Stimulated activated CD4-positive, alpha-beta T cell treated with anti-CD3 and anti-CD28 coated beads, Interleukin-2, amount 100 ng/mL, for 4 hours (primary cell): ENCODE measurements at places on chromosomes 16 and 17.

- no peak for DNase-seq
Observed at GRCh38 chr16:58127033-58127556, 2.1 kb downstream of the CFAP20 start.

DNA sequence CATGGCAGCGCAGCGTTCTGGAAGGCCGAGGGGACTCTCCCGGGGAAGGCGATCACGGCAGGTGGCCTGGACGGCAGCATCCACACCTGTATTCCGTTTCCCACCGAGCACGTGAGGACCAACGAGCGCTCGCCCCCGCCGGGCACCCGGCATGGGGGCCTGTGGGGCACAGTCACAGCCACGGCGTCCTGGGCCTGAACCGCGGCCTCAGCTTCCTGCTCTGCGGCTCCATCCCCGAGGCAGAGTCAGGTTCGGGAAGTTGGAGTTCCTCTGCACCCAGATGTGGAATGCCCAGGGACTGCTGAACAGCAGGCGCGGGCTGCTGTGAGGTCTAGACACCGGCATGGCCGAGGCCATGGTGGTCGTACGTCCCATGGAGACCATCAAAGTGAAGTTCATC is 1713.9 kb downstream of the TP53TG3F start:
- DNase-seq: no peak

DNA sequence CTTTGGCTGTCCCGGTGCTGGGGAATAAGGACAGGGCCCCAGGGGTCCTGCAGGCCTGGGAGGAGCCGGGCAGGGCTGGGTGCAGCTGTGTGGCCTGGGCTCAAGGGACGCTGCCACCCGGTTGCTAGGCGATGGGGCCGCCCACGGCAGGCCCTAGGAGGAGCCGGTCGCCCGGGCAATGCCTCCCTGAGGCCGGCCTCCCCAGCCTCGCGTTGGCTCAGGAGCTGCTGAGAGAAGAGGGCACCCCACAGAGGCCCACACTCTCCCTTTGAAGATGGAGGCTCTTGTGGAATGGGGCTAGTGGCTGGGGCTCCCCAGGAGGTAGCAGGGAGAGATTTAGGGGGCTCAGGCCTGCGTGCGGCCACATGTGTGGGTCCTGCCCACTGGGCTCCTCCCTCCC is at the start of gene CIBAR2:
Gene CIBAR2, minus strand, starts transcription at position 109 of the 400 bp plus-strand sequence. CDS start 120 bp downstream, outside the sequence.
- DNase-seq: no peak

GRCh38 chr16:23741675-23742303 is 13.0 kb upstream of the CHP2 start:
- DNase-seq: no peak

DNA sequence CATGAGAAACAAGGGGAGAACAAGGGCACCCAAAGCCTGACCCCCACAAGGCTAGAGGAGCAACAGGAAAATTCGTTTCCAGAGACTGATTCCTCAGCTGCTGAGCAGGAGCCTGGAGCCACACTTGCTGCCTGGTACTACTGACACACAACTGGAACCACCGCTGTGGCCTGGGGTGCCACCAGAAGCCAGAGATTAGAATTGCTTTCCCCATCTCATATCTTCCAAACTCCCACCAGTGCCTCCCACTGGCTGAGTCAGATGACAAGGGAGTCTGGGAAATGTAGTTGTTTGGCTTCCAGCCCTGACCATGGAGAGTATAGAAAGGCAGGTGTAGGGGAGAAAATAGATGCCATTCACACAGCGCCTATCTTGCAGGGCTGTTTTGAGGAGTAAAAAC is 4.1 kb upstream of the TMEM11 start:
- DNase-seq: no peak

- DNase-seq: no peak
Observed at GRCh38 chr17:33381201-33381600, 88.1 kb upstream of the ASIC2 start.

GRCh38 chr17:80146121-80147034 is 550 bp downstream of the EIF4A3 start:
- DNase-seq: no peak

- DNase-seq: no peak
Observed at GRCh38 chr16:74455213-74455612, 33.9 kb upstream of the CLEC18B start.

DNA sequence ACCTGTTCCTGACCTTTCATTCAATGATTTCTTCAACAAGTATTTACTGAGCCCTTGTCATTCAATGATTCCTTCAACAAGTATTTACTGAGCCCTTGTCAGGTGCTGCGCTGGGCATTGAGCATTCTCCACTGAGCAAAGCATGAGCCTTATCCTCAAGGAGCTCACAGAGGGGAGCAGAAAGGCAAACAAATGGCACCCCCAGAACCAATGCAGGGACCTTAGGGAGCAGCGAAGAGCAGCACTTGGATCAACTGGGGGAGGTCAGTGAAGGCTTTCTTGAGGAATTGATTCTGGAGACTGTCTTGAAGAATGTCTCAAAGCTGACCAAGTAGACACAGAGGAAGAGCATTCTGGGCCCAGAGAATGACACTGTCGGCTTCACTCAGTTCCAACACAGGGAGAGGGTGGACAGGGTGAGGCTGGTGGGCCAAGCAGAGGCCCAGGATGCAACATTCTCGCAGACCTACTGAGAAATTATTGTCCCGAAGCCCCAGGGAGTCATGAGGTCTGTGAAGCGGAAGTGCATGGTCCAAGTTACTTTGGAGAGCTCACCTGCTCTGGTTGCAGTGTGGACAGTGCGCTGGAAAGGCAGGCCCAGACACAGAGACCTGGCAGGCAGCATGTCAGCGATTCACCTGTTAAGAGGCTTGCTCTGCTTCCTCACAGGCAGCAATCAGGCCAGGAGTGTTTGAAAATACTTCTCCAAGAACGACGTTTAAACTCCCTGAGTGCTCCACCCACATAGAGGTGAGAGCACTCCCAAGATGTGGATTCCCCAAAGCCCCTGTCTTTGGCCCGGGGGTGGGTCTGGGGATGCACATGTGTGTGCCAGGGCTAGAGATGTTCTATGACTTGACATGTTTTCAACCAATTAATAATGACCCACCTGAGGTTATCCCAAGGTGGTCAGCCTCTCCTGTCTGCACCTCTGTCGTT is 3.2 kb upstream of the MPO start:
- no peak for DNase-seq

- no peak for DNase-seq
Observed at GRCh38 chr17:16516594-16517051, 24.6 kb upstream of the LRRC75A start.

DNA sequence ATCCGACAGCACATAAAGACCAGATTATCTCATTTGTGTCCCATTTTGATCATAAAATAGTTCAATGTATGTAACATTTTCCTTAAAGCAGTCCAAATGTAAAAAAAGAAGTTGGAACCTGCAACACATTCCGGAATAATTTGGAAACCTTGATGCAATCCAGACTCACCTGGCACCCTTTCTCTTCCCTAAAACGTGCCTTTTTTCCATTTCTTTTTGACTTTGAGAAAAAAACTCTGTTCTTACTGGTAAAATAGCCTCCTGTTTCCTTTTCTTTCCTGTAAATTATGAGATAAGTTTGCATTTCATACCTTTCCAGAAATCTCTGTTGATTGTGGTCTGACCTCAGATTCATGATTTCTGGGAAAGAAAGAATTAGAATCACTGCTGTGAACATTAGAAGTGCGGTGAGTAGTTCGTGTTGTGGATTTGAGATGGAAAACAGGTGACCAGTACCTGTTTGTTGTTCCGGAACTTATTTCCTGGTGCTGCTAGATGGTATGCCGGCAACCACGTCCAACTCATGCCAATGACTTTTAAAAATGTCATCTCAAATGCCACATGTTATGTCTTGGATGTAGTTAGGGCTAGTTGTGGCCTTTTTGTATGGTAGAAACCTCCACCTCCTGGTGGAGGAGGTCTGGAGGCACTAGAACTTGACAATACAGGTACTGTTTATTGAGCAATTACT is 108.1 kb downstream of the SOCS1 start:
- DNase-seq: no peak

- DNase-seq: peak; percentile 71
Observed at GRCh38 chr17:49227436-49228261, 2.9 kb downstream of the PHOSPHO1 start.

DNA sequence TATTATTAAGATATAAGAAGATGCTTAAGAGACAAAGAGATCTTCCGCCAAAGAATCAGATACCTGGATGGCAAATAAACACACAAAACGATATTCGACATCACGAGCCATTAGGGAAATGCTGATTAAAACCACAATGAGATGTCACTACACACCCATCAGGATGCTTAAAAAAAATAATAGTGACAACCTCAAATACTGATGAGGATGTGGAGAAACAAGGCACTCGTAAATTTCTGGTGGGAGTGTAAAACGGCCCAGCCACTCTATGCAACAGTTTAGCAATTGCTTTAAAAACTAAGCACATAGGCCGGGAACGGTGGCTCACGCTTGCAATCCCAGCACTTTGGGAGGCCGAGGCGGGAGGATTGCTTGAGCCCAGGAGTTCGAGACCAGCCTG is 39.4 kb downstream of the TBC1D16 start:
- no peak for DNase-seq

GRCh38 chr16:80197741-80198201 is 343.0 kb upstream of the DYNLRB2 start:
- no peak for DNase-seq

GRCh38 chr16:26983426-26983825 is 83.3 kb upstream of the C16orf82 start:
- no peak for DNase-seq

DNA sequence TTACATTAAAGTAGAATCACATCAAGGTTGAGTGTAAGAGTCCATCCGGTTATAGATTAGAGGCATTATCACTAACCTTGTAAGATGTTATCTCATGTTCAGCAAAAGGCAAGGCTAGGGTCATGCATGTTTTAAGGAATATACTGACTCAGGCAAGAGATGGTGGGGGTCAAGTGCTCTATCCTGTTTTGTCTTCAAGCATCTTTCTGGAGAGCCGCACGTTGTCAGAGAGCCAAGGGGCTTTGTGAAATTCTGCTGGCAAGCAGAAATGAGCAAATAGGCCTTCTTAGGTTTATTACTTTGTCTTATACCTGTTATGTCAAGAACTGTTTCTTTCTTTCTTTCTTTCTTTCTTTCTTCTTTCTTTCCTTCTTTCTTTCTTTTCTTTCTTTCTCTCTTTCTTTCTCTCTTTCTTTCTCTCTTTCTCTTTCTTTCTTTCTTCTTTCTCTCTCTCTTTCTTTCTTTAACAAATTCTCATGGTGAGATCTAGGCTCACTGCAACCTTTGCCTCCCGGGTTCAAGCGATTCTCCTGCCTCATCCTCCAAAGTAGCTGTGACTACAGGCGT is 47.3 kb upstream of the IL34 start:
- no peak for DNase-seq

DNA sequence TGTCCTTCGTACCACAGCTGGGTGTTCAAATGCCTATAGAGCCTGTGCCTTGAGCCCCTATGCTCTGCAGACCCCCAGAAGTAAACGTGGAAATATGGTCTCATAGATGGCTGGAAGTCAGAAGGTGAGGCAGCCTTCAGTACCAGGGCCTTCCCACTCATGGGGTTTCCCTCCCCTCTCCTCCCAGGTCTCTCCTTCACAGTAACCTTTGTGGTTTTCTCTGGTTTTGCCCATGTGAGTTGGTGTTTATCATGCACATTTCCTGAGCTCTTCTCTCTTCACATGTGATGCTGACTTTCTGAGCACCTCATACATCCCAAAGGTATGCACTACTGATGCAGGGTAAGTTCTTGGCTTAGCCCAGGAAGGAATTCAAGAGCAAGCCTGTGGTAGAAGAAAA is 35.4 kb downstream of the TMEM114 start:
- no peak for DNase-seq

- no peak for DNase-seq
Observed at GRCh38 chr17:59825533-59826322, 67.0 kb downstream of the TUBD1 start.

DNA sequence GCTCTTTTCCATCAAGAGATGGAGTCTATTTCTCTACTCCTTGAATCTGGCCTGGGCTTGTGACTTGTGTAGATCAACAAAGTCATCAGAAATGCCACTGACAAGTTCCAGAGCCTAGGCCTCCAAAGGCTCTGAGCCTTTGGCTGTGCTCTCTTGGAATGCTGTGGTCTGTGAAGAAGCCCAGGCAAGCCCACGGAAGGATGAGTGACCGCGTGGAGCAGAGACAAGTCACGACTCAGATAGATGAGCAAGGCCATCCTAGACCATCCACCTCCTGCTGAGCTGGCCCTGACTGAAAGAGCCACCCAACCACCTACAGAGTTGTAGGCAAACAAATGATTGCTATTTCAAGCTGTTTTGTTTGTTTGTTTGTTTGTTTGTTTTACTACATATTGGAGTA is 11.6 kb upstream of the ICAM2 start:
- DNase-seq: no peak
